Activated CD4-positive, alpha-beta memory T cell treated with anti-CD3 and anti-CD28 coated beads for 36 hours (primary cell): ENCODE measurements at places on chromosomes 5 and 9. TPM values are rescaled to one million over a fixed set of nuclear protein-coding genes. Genes with fewer than 3 reads are reported as not detected.

The GABRB2 gene
- not detected for total RNA-seq

The PCDHB11 gene
- not detected for total RNA-seq

The SHC3 gene
- total RNA-seq = not detected

The CRHBP gene
- not detected for total RNA-seq

The NFIL3 gene
- 102 TPM for total RNA-seq

DNA sequence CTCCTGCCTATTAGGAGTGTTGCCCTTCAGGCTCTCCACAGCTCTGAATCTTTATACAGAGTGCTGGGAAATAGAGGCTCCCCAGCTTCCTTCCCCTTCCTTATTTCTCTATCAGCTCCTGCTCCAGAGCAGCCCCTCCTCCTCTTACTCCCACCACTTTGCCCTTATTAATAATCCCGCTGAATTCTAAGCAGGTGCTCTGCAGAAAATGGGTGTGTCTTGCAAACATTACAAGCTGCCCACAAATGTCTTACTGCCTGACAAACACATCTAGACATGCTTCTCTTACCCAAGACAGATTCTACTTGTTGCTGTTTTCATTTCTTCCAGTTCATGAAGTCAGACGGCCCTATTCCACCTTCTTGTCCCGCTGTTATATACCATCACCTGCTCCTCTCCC, 6.4 kb downstream of the PHF24 start:
- peaks cover 24% of the 10 kb centered on the region for H3K4me1 ChIP-seq
- no peaks in the 10 kb centered on the region for H3K36me3 ChIP-seq
- no peak overlapping the region for H3K4me3 ChIP-seq
- no peak for DNase-seq

DNA sequence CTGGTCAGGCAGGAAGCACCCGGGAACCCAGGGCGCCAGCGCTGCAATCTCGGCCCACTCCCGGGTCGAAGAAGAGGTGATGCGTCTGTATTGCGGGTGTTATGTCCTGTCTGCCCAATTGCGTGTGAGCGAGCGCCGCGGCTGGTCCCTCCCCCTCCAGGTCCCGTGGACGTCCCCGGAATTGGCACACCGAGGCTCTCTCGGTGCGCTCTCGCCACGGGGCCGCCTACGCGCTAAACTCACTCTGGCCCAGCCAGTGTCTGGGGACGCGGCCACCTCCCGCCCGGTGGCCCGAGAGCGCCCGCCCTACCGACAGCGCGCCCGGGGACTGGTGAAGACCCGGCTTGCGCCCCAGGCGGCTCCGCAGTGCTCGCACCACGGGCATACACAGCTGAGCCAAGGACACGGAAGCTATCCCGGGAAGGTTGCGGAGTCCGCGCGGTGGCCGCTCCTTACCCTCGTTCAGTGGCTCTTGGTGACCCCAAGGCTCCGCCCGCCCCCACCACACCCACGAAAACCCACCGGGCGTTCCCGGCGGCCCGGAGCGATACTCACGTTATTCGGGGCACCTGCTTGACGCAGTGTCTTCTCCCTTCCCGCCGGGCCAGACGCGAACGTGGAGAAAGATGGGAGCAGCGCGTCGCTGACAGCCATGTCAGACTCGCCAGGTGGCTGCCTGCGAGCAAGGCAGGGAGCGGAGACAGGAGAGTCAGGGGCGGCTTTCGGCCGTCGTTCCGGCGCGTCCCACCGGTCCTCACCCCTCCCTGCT, 1.0 kb downstream of the KLF4 start:
- no peaks in the 10 kb centered on the region for H3K36me3 ChIP-seq
- H3K27me3 ChIP-seq = peaks cover 56% of the 10 kb centered on the region
- H3K27ac ChIP-seq = no peak overlapping the region
- H3K4me3 ChIP-seq = peak overlapping the region; percentile 51

DNA sequence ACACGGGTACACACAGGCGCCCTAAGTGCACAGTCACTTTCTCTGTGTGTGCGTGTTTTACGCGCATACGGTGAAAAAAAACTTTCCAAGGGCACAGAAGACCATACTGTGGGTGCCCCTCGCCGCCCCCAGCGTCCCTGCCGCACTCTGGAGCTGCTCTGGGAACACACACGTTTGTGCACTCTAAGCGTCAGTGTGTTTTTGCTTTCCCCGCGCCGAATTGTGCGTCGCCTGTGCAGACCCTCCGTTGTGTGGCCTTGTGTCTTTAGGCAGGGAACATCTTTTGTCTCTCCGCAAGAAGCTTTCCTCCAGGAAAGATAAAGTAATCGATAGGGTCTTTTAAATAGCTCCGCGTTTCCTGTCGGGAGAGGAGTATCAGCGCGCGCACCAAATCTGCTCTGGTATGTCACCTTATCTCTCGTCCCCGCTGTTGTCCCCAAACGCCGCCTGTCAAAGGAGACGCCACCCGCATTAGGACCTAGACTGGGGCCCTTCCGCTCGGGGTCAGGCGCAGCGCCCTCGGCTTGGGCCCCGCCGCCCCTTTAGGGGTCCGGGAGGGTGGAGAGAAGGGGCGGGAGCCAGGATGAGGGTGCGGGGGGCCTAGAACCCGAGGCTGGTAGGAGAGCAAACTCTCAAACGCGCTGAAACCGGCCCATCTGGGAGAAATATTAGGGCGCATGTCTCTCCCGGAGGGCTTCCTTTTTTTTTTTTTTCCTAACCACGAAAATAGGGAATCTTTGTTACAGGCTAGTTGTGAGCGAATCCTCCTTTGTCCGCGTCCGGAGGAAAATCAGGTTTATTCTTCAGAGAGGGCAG, 10.5 kb upstream of the NKX2-5 start:
- H3K27ac ChIP-seq = peak overlapping the region; percentile 30
- no peak for DNase-seq
- H3K27me3 ChIP-seq = peaks cover 74% of the 10 kb centered on the region
- H3K4me1 ChIP-seq = peaks cover 12% of the 10 kb centered on the region
- H3K36me3 ChIP-seq = no peaks in the 10 kb centered on the region

DNA sequence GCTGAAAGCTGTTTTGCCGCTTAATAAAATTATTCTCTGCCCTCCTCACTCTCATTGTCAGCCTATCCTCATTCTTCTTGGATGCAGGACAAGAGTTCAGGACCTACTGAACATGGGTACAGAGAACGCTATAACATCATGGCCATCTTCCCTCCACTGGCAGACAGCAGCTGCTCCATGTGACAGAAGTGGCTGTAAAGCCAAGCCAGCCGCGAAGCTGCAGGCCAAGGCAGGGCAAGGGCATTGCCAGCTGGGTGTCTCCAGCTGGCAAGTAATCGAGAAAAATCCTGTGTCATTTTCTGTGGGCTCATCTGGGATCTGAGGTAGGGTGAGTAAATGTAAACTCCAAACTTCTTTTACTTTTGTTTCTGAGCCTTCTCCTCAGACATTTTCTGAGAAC, 84.8 kb downstream of the SLC25A46 start:
- H3K27me3 ChIP-seq = no peaks in the 10 kb centered on the region
- no peaks in the 10 kb centered on the region for H3K4me1 ChIP-seq
- no peak for DNase-seq
- no peak overlapping the region for H3K4me3 ChIP-seq
- no peaks in the 10 kb centered on the region for H3K36me3 ChIP-seq

DNA sequence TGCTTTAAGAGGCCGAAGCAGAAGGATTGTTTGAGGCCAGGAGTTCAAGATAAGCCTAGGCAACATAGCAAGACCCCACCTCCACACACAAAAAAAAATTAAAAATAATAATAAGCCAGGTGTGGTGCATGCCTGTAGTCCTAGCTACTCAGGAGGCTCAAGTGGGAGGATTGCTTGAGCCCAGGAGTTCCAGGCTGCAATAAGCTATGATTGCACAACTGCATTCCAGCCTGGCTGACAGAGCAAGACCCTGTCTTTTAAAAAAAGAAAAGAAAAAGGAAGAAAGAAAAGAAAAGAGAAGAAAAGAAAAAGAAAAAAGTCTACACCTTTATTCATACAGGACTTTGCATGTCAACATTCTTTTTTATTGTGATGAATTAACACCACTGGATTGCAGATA, 2125.8 kb downstream of the MAT2B start:
- no peak overlapping the region for H3K4me3 ChIP-seq
- no peak for DNase-seq

DNA sequence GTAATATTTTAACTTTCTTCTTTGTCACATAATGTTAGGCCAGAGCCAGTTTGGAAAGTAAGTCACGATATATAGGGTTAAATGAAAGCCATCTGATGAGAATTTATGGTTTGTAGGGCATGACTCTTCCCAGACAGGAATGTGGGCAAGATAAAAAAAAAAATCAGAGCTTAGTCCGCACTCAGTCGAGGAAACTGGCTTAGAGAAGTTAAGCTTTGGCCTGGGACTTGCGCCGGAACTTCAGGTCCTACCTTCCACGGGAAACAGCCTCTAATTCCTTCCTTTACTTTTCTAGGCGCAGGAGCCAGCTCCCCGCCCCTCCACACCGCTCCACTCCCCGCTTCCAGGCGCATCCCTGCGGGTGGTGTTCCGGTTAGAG, 475 bp downstream of the DDX31 start:
- H3K36me3 ChIP-seq = peaks cover 10% of the 10 kb centered on the region
- no peaks in the 10 kb centered on the region for H3K27me3 ChIP-seq
- peak overlapping the region; percentile 86 for H3K4me3 ChIP-seq
- DNase-seq = no peak
- H3K4me1 ChIP-seq = peaks cover 43% of the 10 kb centered on the region
- H3K27ac ChIP-seq = peak overlapping the region; percentile 78

- peaks cover 3% of the 10 kb centered on the region for H3K36me3 ChIP-seq
- H3K4me1 ChIP-seq = peaks cover 44% of the 10 kb centered on the region
- peak overlapping the region; percentile 98 for H3K27ac ChIP-seq
- peak overlapping the region; percentile 90 for H3K4me3 ChIP-seq
- no peaks in the 10 kb centered on the region for H3K27me3 ChIP-seq
Observed at GRCh38 chr5:50667653-50668595, 1.5 kb downstream of the PARP8 start.

DNA sequence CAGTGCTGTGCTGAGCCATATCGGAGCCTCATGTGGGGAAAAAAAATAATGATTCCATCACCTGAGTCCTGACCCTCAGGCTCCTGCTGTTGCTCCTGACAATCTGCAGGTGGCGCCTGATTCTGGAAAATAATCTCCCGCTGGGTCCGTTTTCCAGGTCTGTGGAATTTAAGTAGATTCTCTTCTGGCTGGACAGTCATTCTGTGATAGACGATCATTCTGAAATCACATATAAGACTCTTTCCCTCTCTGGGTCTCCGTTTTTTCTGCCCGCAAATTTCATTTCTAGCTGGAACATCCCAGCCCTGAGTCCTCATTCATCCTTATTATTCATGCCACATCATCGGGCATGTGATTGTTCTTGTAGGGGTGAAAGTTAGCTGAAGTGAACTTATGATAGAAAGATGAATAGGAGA, 22.1 kb upstream of the STXBP1 start:
- peaks cover 6% of the 10 kb centered on the region for H3K27me3 ChIP-seq
- peak; percentile 46 for DNase-seq
- peaks cover 4% of the 10 kb centered on the region for H3K4me1 ChIP-seq
- H3K27ac ChIP-seq = no peak overlapping the region
- no peaks in the 10 kb centered on the region for H3K36me3 ChIP-seq
- H3K4me3 ChIP-seq = no peak overlapping the region
